ENCODE measurements at places on chromosomes 7 and 10.

- peak; percentile 3 for DNase-seq
Measured at GRCh38 chr7:155560982-155561686, 14.8 kb upstream of the CNPY1 start.

- no peak for DNase-seq
Measured at GRCh38 chr10:63391812-63392211, 74.0 kb downstream of the JMJD1C start.

GRCh38 chr10:10498781-10499180 is 518.9 kb upstream of the CELF2 start:
- DNase-seq, result peak; percentile 79

- no peak for DNase-seq
Measured at GRCh38 chr7:44658979-44659378, 52.6 kb downstream of the OGDH start.

- peak; percentile 36 for DNase-seq
Measured at GRCh38 chr10:105952153-105952552, 1212.4 kb downstream of the SORCS1 start.
